SW480 (cell line): ENCODE measurements at places on chromosomes 7 and 10.

GRCh38 chr7:48515171-48515570 lies 343.9 kb downstream of the ABCA13 start:
- no peak for DNase-seq

- no peak for DNase-seq
Observed at GRCh38 chr7:139132887-139133286, 23.4 kb upstream of the ZC3HAV1 start.

GRCh38 chr7:1059200-1060091 lies 15.1 kb downstream of the GPR146 start:
- DNase-seq: no peak

DNA sequence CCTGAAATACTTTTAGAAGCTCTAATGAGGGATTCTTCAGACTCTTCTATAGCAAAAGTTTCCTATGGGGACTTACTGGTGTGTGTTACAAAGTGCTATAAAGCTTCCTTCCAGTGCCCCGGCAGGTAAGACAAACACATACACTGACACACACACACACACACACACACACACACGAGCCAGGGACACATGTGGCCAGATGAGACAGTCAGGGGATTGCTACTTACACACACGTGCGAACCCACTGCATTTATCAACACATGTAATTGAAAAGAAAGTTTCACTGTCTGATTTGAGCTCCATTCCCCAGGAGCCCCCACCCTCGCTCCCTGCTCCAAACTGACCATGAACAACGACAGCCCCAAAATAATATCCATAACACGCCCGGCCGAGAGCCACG lies 119.8 kb downstream of the PRPF18 start:
- no peak for DNase-seq

DNA sequence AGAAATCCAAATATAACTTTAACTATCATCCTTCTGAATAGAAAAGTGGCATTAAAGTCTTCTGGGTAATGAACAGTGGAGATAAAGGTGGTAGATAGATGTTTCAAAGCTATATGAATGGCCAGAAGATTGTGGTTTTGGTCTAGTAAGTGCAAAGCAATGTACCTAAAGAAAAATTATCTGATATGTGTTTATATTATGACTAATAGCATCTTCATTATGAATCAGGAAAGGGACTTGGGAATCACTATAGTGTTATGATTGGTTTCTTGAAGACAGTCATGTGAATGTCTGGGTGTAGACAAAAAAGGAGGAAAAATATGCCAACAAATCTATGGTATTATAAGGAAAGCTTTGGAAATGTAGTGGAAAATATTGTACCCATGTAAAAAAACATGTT lies 3.0 kb downstream of the ZNF518A start:
- no peak for DNase-seq

DNA sequence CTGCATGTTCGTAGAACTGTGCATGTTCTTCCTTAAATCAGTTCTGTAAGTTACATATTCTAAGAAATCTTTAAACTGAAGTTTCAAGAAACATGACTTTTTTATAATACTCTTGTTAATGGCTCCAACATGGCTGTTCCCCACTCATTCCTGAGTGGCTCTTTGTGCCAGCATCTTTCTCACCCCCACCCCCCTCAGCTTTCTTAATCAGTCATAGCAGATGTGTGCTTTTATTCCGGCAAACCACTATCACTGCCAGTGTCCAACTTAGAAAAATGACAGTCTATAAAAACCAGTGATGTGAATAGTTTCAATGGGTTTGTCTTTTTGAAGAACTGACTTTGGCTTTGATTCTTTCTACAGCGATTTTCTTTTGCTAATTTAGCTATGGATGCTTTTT lies 37.6 kb downstream of the PITRM1 start:
- DNase-seq: no peak

DNA sequence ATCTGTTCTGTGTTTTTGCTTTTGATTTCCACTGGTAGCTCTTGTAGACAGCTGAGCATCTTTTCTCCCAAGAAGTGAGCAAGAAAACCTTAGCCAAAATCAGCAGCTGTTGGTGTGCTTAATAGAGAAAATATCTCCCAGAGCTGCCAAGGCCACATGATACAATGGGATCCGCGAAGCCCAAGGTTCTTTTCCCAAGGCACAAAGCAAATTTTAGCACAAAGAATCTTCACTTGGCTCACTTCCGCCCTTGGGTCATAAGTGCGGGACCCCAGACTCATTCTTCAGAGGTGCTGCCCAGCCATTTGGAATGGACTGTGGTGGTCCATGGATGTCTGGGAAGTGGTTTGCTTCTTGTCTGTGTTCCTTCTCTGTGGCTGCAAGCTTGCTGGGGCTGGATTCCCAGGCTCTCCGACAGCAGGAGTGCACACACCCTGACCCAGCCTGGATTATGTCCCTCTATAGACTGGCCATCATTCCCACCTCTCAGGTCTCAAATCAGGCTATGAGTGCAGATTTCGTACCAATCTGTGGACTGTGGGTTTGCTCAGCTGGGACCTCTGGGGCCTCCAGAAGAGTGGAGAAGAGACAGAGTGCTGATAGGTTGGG lies 93.0 kb upstream of the TMEM72 start:
- DNase-seq: no peak

DNA sequence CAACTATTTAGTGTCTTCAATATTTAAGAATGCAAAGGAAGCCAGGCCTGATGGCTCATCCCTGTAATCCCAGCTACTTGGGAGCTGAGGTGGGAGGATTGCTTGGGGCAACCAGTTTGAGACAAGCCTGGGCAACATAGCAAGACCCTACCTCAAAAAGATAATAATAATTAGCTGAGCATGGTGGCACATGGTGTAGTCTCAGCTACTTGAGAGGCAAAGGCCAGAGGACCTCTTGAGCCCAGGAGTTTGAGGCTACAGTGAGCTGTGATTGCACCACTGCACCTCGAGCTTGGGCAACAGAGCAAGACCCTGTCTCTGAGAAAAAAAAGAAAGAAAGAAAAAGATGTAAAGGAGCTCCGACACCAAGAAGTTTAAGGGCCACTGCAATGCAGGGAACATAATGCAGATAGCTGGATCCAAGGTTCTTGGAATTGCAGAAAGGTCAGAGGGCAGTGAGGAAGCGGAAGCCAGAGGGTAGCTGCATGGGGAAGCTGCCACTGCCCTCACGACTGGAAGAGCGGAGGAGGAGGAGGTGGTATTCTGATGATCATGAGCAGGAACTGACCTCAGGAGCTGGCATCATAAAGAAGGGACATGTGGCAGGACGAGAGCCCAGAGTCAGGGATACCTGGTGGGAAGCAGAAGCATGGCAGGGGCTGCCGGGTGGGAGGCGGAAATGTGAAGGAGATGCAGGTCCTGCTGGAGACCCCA lies 60.2 kb upstream of the PODXL start:
- no peak for DNase-seq

GRCh38 chr10:104077663-104078151 lies 8.0 kb downstream of the COL17A1 start:
- no peak for DNase-seq

DNA sequence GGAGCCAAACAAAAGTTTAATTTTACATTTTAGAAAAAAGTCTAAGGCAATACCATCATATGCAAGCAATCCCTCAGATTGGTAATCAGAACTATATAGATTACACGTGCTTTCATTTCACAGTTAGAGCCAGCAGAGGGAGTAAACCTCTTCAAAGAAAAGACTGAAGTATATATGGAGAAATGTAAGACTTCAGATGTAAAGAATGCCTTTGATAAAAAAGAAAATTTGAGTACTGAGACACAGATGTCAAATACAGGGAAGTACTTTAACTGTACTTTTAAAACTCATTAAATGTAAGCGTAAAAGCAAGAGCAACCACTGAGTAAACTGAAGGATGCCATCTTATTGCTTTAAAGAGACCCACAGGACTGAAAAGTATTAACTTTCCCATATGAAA lies 101.4 kb upstream of the FAM133B start:
- DNase-seq: peak; percentile 76

DNA sequence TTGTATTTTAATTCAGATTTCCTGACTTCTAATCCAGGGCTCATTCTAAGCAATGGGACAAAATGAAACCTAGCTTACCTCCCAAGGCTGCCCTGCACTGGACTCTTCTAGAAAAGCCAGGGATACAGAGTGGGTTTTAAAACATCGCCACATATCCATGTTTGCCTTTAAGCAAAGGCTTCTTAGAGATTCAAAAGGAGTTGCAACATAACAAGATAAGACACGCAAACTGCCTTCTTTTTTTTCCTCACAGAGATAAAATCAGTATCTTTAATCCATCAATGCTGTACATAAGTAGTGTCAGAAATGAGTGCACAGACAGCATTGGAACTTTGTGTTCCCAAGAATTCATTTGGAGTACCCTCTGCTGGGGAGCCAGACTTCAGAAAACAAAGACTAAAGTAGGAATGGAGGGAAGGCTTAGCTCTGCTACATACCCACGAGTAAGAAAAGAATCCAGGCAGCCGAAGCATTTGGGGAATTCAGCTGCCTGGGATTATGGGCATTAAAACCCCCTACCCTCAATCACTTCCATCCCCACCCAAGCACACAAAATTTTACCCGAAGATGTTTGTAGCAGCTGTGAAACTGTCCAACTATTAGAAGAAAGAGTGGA lies 427.8 kb downstream of the ARL4A start:
- DNase-seq: no peak

DNA sequence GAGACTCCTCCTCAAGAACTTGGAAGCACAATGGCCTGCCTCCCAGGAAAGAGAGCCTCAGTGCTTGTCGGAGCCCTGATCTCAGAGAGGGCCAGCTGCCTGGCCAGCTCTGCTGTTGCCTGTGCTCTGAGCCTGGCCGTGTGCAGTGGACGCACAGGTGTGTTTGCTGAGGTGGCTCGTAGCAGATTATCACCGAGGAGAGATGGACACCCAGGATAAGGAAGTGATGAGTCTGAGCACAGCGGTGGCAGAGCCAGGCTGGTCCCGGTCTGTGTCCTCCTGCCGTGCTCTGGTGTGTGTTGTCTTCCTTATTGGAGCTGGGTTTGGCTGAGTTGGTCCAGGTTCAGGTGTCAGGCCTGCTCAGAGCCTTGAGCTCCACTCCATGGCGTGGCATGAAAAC lies 208.5 kb downstream of the EBF3 start:
- no peak for DNase-seq

- no peak for DNase-seq
Observed at GRCh38 chr10:48197236-48197899, 77.1 kb downstream of the FRMPD2 start.

GRCh38 chr7:121985476-121986030 lies 112.6 kb downstream of the PTPRZ1 start:
- DNase-seq: no peak

DNA sequence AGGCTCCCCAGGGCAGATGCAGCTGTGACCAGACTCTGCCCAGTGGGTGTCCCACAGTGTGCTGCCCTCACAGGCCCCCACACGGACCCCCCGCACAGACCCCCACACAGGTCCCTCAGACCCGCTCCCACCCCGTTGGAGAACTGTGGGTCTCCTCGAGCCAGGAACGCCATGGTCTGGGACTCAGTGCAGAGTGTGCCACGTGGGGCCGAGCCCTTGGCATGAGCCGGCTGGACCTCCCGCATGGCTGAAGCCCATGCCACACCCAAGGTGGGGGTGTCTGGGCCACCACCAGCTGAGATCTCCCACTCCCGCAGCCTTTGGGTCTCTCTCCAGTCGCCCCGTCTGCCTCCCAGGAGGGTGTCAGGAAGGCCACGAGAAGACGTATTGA lies 34.3 kb downstream of the JAKMIP3 start:
- no peak for DNase-seq

- DNase-seq: no peak
Observed at GRCh38 chr7:30476459-30477145, 2.0 kb downstream of the NOD1 start.

GRCh38 chr7:105538339-105538738 lies 6.3 kb downstream of the RINT1 start:
- DNase-seq: no peak

GRCh38 chr7:36180121-36180520 lies 27.1 kb downstream of the EEPD1 start:
- DNase-seq: no peak

DNA sequence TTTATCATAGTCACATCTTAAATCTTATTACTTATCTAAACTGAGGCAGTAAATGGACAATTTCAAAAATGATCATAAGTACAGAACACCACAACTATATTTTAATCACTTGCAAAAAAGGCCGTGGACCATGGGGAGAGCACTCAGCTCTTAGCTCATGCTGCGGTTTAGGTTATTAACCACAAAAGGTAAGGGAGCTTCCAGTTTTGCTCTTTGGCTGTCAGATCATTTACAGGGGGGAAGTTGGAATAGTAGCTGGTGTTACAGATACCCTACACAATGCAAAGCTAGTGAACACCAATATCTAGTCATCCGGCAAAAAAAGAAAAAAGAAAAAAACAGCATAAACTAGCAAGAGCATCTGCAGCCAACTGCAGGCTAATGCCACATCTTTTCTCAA lies 147.0 kb downstream of the BBS9 start:
- DNase-seq: no peak

DNA sequence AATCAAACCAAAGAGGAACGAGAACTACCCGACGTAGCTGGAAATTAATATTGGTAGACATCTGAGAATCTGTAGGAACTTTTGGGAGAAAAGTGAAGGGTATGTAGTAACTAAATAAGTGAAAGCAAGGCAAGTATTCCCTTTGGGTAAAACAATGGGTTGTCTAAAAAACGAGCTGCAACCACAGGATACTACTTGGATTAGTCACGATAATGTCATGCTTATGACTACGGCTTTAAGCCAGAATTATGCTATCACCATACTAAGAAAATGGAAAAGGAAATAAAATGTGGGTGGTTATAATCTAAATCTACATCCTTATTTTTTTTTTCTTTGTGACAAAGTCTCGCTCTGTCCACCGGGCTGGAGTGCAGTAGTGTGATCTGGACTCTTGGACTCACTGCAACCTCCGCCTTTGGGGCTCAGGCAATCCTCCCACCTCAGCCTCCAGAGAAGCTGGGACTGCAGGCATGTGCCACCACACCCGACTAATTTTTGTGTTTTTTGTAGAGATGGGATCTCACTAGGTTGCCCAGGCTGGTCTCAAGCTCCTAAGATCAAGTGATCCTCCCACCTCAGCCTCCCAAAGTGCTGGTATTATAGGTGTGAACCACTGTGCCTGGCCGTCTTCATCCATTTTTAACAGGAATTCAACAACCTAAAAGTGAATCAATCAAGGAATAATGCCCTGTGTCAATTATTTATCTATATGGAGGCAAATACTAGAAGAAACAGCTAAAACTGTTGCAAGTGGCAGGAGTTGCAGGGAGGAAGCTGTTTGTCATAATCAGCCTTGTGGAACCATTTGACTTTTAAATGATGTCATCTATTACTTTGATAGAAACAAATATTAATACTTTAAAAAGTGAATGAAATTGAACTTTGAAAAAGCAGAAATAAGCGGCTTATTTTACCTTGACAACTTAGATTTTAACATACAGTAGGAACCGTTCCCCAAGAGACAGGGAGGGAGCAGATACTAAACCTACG lies 189.3 kb downstream of the PRPF18 start:
- DNase-seq: no peak

GRCh38 chr7:151590850-151591771 lies 71.4 kb upstream of the RHEB start:
- peak; percentile 31 for DNase-seq

- no peak for DNase-seq
Observed at GRCh38 chr7:46197785-46198540, 276.9 kb upstream of the IGFBP3 start.

DNA sequence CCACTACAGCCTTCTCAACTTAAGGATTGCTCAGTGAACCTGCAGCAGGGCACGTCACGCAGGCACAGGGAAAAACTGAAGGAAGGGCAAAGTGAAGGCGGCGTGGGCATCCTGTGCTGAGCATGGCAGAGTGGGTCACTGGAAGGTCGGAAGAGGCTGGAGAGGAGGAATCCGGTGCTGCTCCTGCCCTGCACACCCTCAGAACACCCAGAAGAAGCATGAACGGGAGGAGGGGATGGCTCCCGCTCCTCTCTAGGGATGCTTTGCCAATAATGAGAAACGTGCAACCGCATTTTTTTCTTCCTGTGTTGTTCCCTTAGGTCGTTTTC lies 175.1 kb downstream of the TNS3 start:
- no peak for DNase-seq
